GM20000 (cell line): ENCODE measurements at places on chromosomes 11 and 22.

GRCh38 chr11:10777806-10778205 is 26.8 kb downstream of the CTR9 start:
- DNase-seq = no peak

- peak; percentile 95 for DNase-seq
These were observed at the start of gene FADS2 for GRCh38 chr11:61827571-61828378. FADS2 (plus strand) TSS chr11:61828300; CDS start chr11:61828391, 91 bp downstream.

DNA sequence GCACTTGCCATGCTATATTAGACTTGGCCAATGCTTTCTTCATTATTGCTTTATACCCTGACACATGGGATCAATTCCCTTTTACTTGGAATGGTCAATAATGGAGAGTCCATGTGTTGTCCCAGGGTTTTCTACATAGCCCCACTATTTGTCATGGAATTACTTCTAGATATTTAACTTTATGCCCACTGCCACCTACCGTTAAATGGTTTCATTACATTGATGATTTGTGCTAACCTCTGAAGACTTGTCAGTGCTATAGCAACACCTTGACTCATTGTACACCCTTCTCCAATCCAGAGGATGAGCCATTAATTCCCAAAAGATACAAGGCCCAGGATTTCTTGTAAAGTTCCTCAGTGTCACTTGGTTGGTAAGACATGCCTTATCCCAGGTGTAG is 31.4 kb upstream of the SLC22A25 start:
- no peak for DNase-seq

DNA sequence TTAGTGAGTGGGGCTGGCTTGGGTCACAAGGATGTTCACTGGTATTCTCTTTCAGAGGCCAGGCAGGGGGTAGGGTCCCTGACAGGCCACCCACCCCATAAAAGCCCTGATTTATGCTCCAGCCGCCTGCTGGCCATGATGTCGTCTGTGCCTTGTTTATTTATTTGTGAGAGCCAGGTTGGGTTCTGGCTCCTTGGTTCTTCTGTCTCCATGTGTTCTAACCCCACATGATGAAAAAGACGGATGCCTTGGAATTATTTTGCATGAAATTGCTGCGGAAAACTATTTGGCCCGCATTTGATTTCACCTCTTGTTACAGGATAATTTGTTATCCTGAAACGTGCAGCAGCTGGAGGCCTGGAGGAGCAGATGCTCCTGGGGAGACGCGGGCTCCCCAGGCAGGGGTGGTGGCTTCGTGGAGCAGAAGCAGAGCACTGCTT is 46.3 kb upstream of the WNT11 start:
- no peak for DNase-seq

DNA sequence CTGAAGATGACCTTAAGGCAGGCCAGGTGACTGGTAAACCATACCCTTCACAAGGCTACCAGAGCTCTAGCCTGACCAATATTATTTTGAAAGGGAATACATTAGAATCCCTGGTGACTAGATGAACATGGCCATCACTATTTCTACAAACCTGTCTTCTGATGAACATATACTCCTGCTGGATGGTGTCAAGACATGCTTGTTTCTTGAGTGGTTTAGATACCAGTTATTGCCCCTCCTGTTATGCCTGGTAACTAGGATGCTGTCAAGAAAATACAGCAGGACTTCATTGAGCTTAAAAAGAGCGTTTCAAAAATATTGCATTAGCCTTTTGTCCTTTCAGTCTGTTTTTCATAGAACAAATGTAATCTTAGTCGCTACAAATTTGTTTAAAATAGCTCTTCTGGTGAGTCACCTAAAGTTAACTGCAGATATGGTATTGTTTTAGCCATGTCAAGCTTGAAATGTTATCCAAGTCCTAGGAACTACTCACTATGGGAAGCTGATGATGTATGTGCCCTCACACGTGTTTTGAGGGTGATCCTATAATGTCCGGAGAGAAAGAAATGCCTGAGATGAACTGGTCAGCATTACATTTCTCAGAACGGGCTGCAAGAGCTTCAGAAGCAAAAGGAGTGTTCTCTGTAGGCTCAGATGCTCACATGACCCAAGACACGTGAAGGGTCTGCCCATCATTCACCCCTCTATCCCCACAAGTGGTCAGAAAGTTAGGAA is 20.6 kb downstream of the ADM start:
- DNase-seq = no peak

GRCh38 chr11:76558891-76559290 is 111.7 kb downstream of the LRRC32 start:
- DNase-seq = no peak

DNA sequence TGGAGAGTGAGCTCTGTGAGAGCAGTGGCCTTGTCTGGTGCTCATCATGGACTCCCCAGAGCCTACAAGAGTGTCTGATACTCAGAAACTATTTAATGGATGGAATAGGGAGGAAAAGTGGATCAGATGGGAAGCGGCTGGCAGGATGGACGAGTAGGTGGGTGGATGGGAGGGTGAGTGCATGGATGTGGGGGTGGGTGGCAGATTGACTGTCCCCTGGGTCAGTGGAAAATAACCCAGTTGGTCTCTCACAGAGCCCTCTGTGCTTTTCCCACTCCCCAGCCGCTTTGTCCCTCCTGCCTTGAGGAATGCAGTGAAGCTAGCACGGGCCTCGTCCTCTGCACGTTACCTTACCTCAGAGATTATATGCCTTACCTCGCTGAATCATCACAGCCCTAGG is 5.9 kb downstream of the SPI1 start:
- DNase-seq = no peak

- DNase-seq = no peak
These were observed 21.6 kb upstream of the KCNQ1OT1 start for GRCh38 chr11:2721210-2721916.

- DNase-seq = peak; percentile 98
These were observed at the start of gene SLC25A1 for GRCh38 chr22:19178657-19179496. SLC25A1 (minus strand) TSS chr22:19178736; CDS start chr22:19178673, 63 bp downstream.

DNA sequence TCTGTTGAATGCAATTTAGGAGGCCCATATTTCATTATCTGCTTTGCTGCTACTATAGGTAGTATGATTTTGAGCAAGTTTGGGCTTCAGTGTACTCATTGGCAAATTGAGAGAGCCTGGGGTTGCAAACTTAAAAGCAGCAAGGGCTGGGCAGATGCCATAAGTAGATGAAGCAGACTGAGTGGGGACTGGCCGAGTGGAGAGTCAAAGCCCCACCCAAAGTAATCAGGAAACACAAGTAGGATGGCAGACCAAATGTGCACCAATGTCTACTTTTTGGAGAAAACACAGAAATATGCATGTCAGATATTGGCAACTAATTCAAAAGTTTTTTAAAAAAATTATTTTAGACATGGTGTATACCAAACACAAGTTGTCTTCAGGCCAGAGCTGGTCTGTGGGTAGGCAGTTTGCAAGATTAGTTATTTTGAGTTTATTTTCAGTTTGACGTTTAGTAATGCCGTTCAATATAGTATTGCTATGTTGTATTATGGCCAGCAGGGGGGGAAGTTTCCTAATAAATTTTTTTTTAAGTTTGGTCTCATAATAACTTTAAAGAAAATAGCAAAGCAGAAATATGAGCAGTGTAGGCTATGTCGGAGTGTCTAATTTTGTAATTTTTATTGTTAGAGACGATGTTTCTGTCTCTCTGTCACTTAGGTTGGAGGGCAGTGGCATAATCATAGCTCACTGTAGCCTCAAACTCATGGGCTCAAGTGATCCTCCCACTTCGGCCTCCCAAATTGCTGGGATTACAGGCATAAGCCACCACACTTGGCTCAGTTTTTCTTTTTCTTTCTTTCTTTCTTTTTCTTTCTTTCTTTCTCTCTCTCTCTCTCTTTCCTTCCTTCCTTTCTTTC is 105.1 kb downstream of the HIPK3 start:
- DNase-seq = no peak

- no peak for DNase-seq
These were observed 102.0 kb downstream of the CYP2R1 start for GRCh38 chr11:14789879-14790484.
